ENCODE measurements at places on chromosomes 4 and X. TPM values are rescaled to one million over a fixed set of nuclear protein-coding genes. Genes with fewer than 3 reads are reported as not detected.

DNA sequence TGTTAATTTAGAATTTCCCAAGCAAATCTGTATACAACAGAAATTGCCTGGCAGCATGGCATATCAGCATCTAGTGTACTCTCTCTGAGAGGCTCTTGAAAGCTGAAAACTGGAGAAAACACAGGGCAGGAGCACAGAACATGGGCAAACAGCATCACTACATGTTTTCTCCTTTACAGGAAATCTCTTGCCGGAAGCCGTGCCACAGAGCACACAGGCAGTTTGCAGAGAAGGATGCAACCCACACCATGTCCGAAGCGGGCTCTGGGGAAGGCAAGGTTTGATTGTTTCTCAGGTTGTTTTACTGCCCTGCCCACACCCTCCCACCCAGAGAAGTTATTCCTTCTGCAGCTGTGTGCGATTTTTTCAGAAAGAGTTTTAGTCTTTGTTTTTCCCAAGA, 41.1 kb upstream of the FAM9C start:
- DNase-seq = no peak
- peaks cover 1% of the 10 kb centered on the region for H3K4me1 ChIP-seq
- H3K4me3 ChIP-seq = no peak overlapping the region

DNA sequence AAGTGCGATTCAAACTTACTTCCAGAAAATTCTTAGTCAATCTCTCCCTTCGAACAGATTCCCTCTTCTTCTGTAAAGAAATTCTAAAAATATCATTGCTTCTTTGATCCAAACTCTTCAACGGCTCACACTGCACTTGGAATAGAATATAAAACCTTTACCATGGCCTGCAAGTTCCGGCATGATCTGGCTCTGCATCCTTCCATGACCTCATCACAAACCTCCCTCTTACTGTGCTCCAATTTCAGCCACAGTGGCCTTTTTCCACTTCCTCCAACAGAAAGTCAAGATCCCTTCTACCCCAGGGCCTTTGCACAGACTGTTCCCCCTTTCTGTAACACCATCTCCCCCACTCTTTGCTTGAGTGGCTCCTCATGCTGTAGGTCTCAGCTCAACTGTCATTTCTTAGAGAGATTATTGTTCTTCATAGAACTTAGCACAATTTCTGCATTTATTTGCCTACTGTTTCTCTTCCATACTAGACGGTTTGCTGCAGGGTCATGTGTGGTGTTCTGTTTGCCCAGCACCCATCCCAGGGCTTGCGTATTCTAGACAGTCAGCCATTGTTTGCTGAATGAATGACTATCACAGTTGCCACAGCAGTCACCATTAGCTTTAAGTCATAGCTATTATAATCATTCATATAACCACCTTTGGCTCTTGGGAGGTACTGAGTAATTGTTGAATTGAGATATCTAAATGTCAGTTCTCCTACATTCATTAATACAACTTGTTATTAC, 1.9 kb upstream of the STOX2 start:
- no peak overlapping the region for H3K27ac ChIP-seq
- H3K27me3 ChIP-seq = no peaks in the 10 kb centered on the region
- DNase-seq = no peak

GRCh38 chr4:89939994-89940393, 45.3 kb downstream of the MMRN1 start:
- H3K27me3 ChIP-seq = no peaks in the 10 kb centered on the region
- no peak overlapping the region for H3K27ac ChIP-seq
- no peak overlapping the region for H3K4me3 ChIP-seq
- H3K4me1 ChIP-seq = no peaks in the 10 kb centered on the region
- H3K36me3 ChIP-seq = no peaks in the 10 kb centered on the region

DNA sequence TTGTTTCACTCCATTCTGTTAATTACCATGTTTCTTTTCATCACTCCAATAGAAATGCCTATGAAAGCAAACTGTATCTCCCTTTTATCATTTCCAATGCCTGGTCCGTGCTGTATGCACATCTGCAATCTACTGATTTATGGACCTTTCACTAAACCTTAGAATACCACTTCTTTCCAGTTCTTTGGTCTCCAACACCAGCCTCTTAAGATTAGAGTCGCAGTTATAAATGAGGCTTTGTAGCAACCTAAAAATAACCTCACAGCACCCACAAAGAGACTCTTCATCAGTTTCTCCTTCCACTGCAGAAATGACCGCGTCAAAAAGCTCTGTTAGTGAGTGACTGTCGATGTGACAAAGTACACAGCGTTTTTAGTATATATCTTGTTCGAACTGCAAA, 282.6 kb downstream of the ADGRA3 start:
- no peaks in the 10 kb centered on the region for H3K36me3 ChIP-seq
- peaks cover 5% of the 10 kb centered on the region for H3K4me1 ChIP-seq
- no peak for DNase-seq
- H3K27me3 ChIP-seq = no peaks in the 10 kb centered on the region
- no peak overlapping the region for H3K27ac ChIP-seq

DNA sequence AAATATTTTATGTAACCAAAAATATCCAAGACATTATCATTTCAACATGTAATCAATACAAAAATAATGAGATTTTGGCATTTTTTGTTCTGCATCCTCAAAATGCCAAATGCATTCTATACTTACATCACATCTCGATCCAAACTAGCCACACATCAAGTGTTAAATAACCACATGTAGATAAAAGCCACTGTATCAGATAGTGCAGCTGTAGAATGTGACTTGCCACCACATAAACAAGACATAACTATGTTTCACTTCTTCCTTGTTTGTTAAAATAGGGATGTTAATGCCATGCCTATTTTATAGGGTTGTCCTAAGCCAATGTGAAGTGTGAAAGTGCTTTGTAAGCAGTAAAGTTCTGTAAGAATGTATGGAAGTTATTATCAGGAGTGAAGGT, 20.9 kb downstream of the INTS6L start:
- H3K27ac ChIP-seq = no peak overlapping the region
- no peaks in the 10 kb centered on the region for H3K27me3 ChIP-seq
- no peak overlapping the region for H3K4me3 ChIP-seq
- no peaks in the 10 kb centered on the region for H3K36me3 ChIP-seq

DNA sequence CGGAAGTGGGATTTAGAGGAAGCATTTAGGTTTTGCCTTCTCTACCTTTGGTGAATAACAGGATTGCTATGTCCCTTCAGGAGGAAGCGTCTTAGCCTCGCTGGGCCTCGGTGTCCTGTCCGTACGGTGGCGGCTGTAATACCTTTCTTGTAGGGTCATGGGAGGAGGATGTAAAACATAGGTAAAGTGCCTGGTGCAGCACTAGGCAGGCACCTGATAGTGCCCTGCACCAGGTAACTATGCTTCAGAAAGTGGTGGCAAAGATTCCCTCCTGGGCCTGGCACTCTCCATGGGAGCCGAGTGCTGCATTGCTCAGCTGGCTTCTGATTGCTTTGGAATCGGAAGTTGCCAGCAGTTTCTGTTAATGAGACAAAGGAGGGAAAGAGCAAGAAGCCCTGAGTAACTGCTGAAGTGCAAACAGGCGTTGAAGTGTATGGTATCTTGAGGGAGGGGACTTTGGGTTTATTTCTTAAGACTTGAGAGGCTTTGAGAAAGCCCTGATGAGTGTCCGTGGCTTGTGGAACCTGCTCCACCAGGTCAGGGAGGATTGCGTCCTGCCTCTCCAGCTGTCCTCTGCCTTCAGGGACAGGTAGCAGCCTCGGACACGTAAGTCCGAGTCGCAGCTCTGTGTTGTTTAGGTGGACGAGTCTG, 45.8 kb downstream of the TBC1D14 start:
- H3K27me3 ChIP-seq = no peaks in the 10 kb centered on the region
- no peak overlapping the region for H3K4me3 ChIP-seq
- DNase-seq = no peak
- H3K4me1 ChIP-seq = no peaks in the 10 kb centered on the region

- H3K27ac ChIP-seq = no peak overlapping the region
- H3K27me3 ChIP-seq = no peaks in the 10 kb centered on the region
- H3K4me1 ChIP-seq = no peaks in the 10 kb centered on the region
- H3K36me3 ChIP-seq = no peaks in the 10 kb centered on the region
These were observed 119.6 kb downstream of the GATB start for GRCh38 chr4:151641167-151641566.

The P2RY10 gene
- total RNA-seq = 0.68 TPM

The CT47B1 gene
- not detected for total RNA-seq

The ASMT gene
- total RNA-seq = 0.13 TPM

Data from right lobe of liver (tissue), 6 donors.